ENCODE measurements at places on chromosomes 6 and 20.

DNA sequence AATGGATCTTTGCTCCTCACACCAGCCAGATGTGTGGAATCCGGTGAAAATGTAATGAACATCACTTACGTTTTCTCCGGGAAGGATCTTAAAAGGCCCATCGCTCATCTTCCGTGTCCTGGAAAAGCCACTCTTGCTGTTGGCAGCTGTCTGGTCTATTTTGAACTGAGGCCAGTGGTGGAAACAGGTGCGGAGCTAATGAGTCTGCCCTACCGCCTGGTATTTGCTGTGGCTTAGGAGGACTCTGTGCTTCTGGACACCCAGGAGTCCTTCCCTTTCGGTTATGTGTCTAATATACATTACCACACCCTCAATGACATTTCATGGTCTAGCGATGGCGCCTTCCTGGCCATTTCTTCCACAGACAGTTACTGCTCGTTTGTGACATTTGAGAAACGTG lies 264.2 kb upstream of the PREP start:
- no peak for DNase-seq

DNA sequence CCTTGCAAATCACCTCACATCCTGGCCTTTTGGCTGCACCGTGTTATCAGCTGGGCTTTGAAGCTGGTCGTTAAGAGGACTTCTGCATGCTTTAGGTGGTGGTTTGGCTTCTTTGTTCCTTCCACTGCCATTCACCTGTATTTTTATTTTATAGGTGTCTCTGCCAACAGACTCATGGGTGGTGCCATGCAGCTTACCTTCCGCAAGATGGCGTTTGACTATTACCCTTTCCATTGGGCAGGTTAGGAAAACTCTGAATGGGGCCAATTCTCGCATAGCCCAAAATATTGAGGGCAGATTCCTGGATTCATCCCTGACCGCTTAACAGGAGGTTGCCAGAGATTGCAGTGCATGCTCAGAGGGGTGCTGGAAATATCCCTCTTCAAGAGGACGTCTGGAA lies 32.4 kb downstream of the TAF11 start:
- no peak for DNase-seq

- DNase-seq: peak; percentile 90
Measured at GRCh38 chr6:3068329-3069214, at the start of gene RIPK1. RIPK1 (plus strand) TSS chr6:3068494; CDS start chr6:3076824, 8,330 bp downstream.

GRCh38 chr20:31849306-31849930 lies 4.0 kb upstream of the FOXS1 start:
- DNase-seq: peak; percentile 22

DNA sequence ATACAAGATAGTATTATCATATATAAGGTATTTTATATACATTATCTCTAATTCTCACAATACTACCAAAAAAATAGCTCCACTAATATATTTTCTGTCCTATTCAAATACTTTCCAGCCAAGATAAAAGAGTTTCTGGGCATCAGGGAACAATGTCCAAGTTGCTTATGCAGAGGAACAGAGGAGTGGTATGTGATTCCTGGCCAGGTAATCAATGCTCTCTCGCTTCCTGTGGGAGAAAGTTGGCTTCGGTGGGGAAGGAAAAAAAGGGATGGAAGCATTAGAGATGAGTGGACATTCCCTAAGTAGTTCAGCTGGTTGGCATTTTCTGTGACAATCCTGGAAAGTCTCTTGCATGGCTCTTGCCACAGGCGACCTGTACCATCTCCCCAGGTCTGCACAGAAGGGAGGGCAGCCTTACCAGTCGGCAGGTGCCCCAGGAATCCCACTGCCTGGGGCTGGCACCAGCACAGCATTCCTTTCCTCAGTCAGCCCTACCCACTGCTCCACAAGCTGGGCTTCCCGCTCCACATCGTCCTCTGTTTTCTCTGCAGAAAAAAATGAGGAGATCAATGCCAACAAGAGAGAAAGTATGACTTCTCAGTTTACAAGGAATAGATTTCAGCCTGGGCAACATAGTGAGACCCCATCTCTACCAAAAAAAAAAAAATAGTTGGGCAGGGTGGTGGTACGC lies 78.5 kb upstream of the NUP153 start:
- DNase-seq: no peak

DNA sequence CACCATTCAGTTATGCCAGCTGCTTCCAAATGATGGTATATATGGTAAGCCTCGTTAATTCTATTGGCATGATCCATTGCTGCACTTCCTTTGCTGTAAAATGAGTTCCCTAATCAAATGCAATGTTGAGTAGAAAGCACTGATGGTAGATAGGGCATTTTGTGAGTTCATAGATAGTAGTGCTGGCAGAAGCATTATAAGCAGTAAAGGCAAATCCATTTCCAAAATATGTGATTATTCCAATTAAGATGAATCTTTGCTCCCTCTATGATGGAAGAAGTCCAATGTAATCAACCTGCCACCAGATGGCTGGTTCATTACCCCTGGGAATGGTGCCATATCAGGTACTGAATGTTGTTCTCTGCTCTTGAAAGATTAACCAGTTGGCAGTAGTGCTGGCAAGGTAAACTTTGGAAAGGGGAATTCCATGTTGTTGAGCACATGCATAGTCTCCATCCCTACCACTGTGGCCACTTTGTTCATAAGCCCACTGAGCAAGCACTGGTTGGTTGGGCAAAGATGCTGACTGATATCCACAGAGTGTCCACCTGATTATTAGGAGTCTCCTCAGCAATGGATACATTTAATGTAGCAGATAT lies 5.6 kb upstream of the TBPL1 start:
- no peak for DNase-seq

DNA sequence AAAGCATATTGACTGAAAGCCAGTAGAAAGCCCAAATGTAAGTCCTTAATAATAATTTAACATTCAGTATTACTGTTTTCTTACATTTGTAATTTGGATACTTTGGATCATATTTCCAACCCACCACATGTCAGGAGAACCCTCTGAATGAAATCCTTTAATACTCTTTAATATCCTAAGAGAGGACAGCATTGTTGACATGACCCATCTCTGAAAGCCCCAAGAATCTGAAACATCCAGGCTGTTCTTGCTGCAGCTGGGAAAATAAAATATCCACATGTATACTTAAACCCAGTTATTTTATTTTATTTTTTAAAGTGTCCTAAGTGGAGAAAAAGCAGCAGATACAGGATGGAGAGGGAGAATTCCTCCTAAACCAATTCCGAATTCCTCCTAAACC lies 130.8 kb upstream of the RIPOR2 start:
- DNase-seq: no peak

Measured in mammary epithelial cell (primary cell).